ENCODE measurements at places on chromosomes 5 and 9. TPM values are rescaled to one million over a fixed set of nuclear protein-coding genes. Genes with fewer than 3 reads are reported as not detected.

PCDHB13 gene
- 7.1 TPM for total RNA-seq

RNF183 gene
- total RNA-seq, result not detected

SLC25A2 gene
- 0.62 TPM for total RNA-seq

MEF2C gene
- total RNA-seq, result 134 TPM

All from endothelial cell (in vitro differentiated cells).